ENCODE measurements at places on chromosomes 7 and 10.

DNA sequence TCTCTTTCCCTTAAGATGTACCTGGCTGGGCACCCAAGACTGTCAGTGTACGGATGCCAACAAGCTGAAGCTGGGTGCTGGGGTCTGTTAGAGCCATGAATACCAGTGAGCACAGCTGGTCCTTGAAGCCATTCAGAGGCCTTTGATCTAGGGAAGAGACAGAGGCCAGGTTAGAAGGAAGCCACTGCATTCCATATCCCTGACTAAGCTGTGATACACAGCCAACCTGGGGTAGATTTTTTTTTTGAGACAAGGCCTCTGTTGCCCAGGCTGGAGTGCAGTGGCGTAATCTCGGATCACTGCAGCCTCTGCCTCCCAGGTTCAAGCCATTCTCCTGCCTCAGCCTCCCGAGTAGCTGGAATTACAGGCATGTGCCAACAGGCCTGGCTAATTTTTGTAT is 20.8 kb downstream of the ZDHHC16 start:
- DNase-seq = peak; percentile 29

DNA sequence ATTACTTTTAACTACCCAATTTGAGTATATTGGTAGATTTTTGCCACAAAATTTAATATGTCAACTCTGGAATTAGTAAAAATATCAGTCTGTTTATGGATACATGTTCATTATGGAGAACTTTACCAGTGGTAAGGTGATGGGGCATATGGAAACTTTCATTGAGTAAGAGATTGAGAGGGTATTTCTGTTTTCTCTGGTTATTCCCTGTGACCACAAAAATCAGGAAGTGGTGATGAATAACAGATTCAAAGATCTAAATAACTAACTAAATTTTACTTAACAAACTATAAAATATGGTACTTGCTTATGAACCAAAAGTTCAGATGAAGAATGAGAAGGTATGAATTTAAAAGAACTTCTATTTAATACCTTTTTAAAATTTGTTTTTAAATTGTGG is 22.1 kb upstream of the STEAP4 start:
- DNase-seq = no peak

DNA sequence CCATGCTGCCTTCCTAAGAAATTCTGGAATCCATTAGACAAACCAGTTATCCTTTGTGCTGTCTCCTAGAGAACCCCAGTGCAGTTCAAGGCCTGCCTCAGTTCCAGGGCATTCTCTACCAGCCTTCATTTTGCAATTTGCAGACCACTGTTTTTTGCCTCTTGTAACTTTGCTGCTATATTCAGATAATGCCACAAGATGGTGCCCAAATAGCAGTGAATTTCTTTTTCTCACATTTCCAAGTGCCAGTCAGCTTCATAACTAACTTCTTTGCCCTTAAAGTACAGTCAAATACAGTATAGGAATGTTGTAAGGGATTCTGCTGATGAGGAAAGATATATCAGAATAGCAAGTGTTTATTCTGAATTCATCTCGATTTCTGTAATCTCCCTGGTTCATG is 25.2 kb downstream of the LOXL4 start:
- DNase-seq = no peak

DNA sequence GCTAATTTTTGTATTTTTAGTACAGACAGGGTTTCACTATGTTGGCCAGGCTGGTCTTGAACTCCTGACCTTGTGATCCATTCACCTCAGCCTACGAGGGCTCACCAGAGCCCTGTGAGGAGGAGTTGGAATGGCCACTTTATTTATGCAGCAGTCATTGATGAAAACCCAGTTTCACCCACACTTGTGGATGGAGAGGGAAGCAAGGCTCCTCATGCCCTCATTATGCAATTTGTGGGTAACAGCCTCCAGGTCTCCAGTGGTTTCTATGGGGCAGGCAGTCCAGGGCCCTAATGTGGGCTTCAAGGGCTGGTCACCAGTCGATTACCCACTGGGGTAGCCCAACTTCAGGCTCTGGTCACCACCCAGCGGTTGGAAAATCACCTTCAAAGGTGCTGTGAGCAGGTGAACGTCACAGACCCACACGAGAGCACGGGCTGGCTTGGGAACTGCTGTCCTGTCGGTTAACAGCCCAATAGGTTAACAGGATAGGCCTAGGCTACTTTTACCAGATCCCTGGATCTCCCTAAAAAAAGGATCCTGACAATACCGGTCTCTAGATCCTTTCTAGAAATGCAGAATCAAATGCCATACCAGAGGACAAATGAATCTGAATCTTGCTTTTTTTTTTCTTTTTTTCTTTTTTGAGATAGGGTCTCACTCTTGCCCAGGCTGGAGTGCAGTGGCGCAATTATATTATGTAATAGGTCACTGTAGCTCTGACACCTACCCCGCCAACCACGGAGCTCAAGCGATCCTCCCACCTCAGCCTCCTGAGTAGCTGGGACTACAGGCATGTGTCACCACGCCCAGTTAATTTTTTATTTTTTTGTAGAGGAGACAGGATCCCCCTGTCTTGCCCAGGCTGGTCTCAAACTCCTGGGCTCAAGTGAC is 97.8 kb downstream of the SLC37A3 start:
- no peak for DNase-seq

GRCh38 chr7:143073556-143073955 is 21.4 kb downstream of the OR6V1 start:
- no peak for DNase-seq

- DNase-seq = peak; percentile 41
These were observed 2.5 kb downstream of the PTER start for GRCh38 chr10:16439295-16439694.
